GM23338 (cell line): ENCODE measurements at places on chromosomes 2 and 18.

DNA sequence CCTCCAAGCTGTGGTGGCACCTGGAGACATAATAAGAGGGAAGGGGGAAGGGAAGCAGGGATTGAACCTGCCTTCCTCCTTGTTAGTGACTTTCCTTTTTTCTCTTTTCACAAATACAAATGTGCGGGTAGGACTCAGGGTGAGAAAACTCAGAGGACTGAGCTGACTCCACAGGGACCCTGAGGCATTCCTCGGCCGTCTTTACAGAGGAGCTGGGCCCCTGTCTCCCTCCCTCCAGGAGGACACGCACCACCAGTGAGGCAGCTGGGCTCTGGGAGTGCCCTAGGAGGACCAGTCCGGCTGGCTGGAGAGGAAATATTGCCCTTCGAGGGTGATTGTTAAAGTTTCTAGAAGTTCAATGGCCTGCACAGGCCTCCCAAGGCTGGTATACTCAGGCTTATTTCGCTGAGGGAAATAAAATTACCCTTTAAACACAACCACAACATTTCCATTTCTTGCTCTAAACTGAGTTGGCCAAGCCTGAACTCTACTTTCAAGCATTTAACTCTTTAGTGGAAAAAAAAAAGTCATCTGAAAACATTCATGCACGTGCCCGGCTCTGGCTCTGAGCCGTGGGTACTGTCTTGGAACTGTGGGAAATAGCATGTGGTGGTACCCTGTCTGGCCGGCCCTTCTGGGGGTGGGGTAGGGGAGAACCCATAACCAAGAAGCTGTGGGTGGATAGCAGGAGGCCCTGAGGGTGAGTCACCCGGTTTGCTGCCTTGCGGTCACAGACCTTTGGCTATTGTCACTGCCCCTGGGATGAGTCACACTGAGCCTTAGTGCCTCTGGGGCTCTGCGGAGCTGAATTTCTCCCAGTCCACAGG lies 116.0 kb downstream of the COPS8 start:
- no peak for DNase-seq

- DNase-seq = no peak
Observed at GRCh38 chr2:173247156-173247555, 107.5 kb upstream of the CDCA7 start.

DNA sequence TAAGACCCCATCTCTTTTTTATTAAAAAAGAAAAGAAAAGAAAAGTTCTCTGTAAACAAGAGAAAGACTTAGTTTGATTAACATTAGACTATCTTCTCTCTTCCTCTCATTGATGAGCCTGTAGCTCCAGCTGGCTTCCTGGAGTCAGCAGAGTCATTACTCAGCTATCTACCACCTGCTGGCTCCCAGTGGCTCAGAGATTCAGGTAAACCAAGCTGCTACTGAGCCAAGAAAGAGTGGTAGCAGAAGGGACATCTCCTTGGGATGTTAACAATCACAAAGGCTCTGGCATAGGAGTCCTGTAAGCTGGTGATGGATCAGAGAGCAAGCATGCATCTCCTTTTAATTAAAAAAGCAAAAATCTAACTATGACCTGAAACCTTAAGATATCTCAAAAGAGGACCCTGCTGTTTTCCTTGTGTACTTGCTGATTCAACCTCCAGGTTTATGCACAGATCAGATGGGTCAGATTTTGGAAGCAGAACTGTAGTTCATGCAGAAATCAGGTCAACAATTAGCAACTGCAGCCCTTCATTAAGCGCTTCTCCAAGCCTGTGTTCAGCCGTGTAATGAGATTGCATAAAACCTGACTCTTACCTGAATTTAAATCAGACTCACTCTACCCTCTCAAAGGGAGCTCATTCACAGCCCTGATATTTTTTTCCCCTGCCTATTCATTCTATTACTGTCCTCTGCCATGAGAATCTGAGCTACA lies 225.8 kb downstream of the RNF152 start:
- peak; percentile 18 for DNase-seq

DNA sequence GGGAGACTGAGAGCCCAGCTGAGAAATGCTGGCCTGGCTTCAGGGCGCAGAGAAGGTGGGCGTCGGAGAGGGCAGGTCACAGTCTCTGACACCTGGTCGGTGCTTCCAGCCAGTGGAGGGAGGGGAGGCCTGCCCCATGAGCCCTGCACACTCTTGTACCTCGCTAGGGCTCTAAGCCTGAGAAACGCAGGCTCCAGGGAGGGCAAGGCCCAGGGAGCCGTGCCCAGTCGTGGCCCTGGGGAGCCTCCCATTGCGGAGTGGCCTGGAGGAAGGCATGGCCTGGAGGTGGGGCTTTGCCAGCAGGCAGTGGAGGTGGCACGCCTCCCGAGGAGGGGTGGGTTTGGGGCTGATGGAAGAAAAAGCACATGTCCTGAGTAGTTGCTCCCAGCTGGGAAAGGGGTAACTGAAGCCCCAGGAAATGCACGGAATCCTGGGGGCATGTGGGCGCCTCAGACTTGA lies 39.0 kb downstream of the MTERF4 start:
- no peak for DNase-seq
